Stimulated activated naive CD4-positive, alpha-beta T cell (primary cell): ENCODE measurements at places on chromosomes 2 and 18.

DNA sequence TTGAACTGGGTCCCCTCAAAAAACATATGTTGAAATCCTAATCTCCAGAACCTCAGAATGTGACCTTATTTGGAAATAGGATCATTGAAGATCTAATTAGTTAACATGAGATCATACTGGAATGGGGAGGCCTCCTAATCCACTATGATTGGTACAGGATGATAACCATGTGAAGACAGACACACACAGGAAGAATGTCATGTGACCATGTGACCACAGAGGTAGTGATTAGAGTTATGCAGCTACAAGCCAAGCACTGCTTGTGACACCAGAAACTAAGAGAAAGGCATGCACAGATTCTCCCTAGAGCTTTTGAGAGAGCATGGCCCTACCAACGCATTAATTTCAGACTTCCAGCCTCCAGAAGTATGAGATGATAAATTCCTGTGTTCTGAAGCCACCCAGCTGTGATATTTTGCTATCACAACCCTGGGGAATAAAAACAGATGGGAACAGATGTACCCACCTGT lies 47.0 kb upstream of the TGIF1 start:
- DNase-seq: no peak

- no peak for DNase-seq
These were observed 24.2 kb downstream of the PRPF40A start for GRCh38 chr2:152693033-152693432.

- DNase-seq: no peak
These were observed 243.3 kb upstream of the REG3G start for GRCh38 chr2:78782196-78782595.

GRCh38 chr2:185665251-185665814 lies 73.3 kb upstream of the FSIP2 start:
- DNase-seq: no peak

GRCh38 chr2:5612666-5613065 lies 79.5 kb upstream of the SOX11 start:
- DNase-seq: no peak

DNA sequence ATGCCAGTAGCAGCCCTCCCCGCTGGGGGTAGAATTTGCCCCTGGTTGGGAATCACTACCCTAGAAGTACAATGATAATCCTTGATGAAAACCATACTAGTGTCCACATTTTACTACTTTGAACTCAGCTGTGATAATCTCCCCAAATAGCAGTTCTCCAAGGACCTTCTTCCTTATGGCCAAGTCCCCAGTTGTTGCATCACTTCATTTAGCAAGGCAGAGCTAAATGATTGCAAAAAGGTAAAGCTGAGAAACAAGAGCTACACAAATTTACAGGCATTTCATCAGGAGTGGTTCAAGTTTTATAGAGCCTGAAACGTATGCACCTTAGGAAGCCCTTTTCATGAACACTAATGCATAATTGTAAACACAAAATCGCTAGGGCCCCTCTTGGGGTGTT lies 44.9 kb upstream of the REL start:
- no peak for DNase-seq

- no peak for DNase-seq
These were observed 272.9 kb downstream of the TGIF1 start for GRCh38 chr18:3722649-3723433.

DNA sequence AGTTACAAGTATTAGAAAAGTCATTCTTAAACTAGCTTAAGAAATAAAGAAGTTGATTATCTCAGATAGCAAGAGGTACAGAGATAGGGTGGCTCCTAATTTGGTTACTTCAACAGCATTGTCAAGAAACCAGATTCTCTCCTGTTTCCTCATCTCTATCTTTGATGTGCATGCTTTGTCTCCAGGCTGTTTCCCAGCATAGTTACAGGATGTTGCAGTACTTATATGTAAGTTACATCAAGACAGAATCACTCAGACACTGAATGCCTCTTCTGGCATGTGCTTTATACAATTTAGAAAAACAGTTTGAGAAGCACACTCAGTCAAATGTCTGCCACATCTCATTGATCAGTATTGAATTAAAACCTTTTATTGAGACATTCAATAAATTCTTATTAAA lies 189.5 kb upstream of the UBE2E3 start:
- no peak for DNase-seq
